ENCODE measurements at places on chromosomes 13 and 19.

DNA sequence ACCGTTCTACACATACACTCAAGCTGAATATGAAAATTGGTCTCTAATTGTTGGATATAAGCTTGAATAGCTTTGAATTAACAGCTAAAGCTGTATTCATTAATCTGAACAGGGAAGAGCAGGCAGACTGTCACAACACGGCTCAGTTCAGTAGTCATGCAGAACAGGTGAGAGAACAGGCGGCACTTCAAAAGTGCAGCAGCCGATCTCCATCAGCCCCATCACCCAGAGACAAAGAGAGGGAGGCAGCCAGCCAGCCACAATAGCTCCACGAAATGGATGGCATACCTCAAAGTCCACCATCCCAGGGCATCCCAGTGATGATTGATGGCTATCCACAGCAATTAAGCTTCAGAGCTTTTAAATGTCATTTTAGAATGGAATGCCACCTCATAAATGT, 419.2 kb downstream of the OLFM4 start:
- DNase-seq = no peak

GRCh38 chr13:73782450-73783449, 351.5 kb downstream of the KLF12 start:
- DNase-seq = no peak

DNA sequence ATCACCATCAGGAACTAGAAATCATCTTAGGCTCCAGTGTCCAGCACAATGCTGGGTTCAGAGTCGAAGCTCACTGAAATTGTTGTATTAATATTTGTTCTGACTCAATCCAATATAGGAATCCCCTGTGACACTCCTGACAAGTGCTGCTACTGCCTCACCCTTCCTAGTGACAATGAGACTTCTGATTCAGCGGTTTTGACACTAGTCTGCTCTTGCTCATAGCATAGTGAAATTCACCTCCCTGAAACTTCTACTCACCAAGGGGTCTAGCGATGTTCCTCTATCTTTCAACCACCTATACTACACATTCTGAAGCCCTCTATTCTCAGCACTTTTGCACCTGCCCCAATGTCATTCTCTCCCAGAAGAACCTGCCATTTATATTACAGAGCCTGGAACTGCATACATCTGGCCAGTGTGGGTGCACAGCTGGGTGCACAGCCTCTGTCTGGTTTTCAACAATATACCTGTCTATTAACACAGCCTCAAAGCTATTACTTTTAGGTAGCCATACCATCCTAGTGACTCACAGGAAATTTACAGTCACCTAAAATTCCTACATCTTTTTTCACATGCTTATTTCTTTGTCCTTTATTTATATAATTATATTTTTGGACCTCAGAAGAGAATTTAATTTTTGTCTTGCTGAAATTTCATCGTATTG, 88.3 kb downstream of the DOCK9 start:
- DNase-seq = no peak

DNA sequence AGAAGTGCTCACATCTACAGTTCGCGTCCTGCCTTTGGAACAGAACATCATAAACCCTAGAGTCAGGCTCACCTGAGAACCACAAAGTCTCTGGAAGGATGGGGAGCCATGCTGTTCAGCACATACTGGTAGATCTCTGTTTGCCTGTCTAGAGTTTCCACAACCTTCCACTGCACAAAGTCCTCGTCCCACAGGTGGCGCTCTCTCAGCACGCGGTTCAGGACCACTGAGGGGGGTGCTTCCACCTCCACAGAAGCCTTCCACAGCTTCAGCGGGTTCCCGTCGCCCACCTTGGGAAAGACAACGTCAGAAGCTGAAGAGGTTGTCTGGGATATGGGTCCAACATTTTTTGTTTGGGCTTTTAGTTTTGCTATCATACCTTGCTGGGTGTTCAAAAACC, 93.6 kb downstream of the KL start:
- DNase-seq = no peak

DNA sequence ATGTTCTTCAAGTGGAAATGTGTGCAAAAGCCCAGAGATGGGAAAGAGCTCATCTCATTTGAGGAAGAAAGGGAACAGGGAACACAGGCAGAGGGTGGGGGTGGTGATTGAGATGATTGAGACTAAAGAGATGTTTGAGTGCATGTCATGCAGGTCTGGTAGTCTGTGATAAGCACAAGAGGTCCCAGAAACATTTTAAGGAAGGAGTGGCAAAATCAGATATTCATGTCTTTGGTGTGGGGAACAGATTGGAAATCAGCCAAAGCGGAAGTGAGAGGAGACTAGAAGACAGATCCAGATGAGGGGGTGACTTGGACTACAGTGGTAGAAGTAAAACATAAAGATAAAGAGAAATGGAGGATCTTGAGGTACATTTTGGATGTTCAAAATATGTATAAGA, 39.4 kb upstream of the DACH1 start:
- DNase-seq = no peak

DNA sequence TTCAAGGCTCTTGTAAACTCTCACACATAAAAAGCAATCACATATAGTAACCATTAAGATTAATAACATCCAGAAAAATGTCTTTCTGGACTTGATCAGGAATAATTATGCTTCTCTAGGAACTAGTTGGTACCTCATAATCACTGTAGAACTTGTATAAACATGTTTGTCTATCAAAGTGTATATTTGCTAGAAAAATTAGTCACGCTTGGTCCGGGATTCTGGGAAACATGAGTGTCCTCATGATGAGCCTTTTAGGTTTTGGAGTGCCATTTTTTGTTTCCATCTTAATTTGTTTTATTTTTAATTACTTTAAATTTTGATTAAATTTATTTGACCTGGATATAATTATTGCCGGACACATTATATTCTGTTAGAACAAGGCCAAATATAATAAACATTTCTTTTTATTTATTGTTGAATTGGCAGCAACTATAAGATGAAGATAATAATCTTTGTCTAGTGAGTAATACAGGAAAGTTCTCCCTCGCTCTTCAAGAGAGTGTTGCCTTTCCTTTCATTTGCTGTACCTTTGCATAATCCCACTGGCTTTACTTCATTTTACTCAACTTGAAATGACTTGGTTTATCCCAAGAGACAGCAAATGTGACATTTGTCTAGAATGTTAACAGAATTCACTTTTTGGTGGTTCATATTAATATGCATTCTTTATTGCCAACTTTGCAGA, 207.0 kb downstream of the NALCN start:
- no peak for DNase-seq

DNA sequence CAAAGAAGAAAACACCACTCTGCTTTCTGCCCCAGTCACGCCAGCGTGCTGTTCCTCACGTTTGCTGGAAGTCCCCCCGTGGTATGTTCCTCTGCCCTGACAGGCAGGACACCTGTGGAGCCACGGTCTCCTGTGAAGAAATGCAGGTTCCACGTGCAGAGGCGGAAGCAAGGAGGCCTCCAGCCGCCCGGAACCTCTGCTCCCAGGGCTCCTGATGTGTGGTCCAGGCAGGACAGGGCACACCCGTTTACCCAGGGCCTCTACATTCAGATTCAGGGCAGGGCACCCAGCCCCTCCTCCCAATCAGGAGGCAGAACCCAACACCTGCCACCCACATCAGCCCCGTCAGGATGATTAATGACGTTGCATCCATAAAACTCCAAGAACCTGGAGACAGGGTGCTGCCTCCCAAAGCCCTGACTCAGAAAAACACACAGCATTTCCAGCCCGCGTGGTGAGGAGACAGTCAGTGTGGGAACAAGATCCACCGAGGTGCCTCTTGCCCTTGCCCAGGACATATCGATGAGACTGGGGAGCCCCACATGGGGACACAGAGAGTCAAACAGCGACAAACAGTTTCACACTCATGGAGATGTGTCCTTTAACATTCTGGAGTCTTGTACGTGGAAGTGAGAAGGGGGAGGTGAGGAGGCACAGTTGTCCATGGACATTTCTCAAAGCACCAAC, 76.2 kb downstream of the COL4A1 start:
- no peak for DNase-seq

GRCh38 chr13:101944521-101944920, 457.3 kb downstream of the FGF14 start:
- no peak for DNase-seq

- no peak for DNase-seq
Observed at GRCh38 chr13:38647312-38647711, 39.6 kb upstream of the FREM2 start.

DNA sequence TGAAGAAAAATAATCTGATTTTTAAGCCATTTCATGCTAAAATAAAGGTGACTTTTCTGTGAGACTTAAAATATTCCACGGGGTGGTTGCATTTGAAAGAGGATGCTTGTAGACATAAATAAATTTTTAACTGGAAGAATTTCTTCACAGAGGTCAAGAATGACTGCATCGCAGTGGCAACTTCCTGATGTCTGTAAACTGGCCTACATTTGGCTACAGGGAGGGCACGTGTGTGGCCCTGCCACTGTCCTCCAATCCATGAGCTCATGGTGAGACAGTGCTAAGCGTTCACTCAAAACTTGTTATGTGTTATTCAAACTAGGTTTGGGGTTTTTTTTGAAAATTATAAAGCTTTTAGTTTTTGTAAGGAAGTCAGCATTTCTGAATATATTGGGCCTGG, 1089.3 kb downstream of the EFNB2 start:
- DNase-seq = no peak

DNA sequence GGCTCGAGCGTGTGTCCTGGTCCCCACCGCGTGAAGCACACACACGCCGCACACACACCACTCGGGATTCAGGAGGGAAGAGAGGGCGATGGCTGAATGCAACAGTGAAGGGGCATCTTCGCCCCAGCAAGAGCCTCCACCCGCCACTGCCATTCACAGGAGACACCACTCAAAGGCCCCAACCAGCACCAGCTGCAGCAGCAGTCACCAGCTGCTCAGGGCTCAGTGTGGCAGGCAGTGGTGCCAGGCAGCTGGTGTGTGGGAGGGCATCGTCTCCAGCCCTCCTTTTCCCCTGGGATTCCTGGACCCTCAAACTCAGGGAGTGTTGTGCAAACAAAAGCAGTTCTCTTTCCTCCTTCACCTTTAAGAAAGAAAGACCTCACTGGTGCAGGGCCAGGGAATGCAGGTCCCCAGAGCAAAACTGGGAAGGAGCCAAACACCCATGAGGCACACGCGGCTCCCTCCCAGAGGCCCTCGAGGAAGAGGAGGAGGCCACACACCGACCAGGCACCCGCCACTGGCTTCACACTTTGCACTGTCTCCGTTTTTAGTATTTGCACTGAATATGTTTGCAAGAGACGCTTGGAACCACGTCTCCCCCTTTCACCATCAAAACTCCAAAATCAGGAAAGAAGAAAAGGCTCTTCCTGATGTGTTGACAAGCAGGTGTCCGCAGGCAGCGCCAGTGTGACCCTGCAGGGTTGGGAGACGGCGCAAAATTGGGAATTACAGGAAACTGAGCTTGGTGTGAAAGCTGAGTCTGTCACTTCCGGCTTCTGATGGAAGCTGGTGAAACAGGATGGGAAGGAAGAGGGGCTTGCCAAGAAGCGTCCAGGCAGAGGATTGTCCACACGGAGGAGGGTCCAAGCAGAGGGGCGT, 26.4 kb upstream of the F7 start:
- no peak for DNase-seq

DNA sequence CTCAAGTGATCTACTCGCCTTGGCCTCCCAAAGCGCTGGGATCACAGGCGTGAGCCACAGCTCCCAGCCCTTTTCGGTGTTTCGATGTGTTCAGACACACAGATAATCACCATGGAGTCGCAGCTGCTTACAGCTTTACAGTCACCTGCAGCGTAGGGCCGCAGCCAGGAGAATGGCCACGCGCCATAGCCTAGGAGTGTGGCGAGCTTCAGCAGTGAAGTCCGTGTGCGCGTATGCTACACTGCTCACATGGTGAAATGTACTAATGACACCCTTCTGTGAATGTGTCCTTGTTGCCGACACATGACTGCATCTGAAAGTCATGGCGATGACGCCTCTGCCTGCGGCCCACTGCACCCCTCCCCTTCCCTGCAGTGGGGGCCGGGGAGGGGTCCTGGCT, 23.6 kb downstream of the AP3D1 start:
- no peak for DNase-seq

DNA sequence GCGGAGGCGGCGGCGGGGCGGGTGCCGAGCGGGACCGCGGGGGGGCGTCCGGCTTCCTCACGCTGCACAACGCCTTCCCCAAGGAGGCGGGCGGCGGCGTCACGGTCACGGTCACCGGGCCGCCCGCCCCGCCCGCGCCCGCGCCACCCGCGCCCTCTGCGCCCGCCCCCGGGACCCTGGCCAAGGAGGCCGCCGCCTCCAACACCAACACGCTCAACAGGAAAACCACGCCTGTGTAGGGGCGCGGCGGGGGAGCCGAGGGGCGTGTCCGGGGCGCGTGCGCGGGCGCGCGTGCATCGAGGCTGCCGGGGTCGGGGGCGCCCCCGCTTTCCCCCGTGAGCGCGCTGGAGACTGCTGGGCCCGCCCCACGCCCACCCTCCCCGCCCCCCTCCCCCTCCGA, 8.8 kb upstream of the CACNG6 start:
- no peak for DNase-seq

GRCh38 chr19:47227352-47228167, 3.4 kb downstream of the BBC3 start:
- no peak for DNase-seq

- DNase-seq = no peak
Observed at GRCh38 chr13:51355217-51355616, 15.7 kb downstream of the SERPINE3 start.

Data from keratinocyte (primary cell).